ENCODE measurements at places on chromosomes 3 and 15. TPM values are rescaled to one million over a fixed set of nuclear protein-coding genes. Genes with fewer than 3 reads are reported as not detected.

DNA sequence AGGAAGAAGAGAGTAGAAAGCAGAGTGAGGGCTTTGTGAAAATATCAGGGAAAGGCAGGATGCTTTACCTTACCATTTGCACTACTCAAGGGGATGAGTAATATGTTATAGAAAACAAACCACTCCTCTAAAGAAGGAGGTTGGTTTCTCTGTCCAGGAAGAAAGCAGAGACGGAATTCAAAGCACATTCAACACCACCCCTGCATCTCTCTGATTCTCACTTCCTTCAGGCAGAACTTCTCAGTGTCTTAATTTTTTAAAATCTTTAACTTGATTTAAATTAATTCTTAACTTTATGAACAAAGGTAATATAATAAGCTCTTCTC, 82.4 kb downstream of the NR2F2 start:
- no peak overlapping the region for H3K4me3 ChIP-seq
- H3K4me1 ChIP-seq, result peaks cover 28% of the 10 kb centered on the region
- H3K36me3 ChIP-seq, result no peaks in the 10 kb centered on the region
- no peak overlapping the region for H3K27ac ChIP-seq
- DNase-seq, result no peak

GRCh38 chr3:189638276-189639031, 7.3 kb downstream of the TP63 start:
- no peak overlapping the region for H3K27ac ChIP-seq
- no peaks in the 10 kb centered on the region for H3K4me1 ChIP-seq
- no peaks in the 10 kb centered on the region for H3K36me3 ChIP-seq
- DNase-seq, result no peak

The FAM107A gene
- total RNA-seq, result not detected

DNA sequence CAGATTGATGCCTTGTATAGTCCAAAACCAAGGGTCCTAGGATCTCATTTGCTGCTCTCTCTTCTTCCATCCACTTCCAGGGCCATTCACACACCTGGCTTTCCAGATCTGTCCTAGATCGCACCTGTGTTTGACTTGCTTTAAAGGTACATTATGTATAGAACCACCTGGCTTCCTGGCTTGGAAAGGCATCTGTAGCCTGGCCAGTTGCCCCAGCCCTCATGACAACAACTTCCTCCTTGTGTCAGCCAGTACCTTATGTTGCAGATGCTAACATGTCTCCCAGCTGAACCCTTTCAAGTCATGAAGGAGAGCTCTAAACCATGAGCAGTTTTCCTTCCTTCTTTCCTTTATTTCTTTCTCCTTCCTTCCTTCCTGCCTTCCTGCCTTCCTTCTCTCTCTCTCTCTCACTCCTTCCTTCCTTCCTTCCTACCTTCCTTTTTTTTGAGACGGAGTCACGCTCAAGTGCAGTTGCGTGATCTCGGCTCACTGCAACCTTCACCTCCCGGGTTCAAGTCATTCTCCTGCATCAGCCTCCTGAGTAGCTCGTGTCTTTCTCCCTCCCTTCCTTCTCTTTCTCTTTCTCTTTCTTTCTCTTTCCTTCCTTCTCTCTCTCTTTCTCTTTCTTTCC, 2.5 kb upstream of the HTR3C start:
- no peaks in the 10 kb centered on the region for H3K4me1 ChIP-seq
- peaks cover 45% of the 10 kb centered on the region for H3K27me3 ChIP-seq
- no peak overlapping the region for H3K4me3 ChIP-seq
- H3K27ac ChIP-seq, result no peak overlapping the region
- no peak for DNase-seq
- no peaks in the 10 kb centered on the region for H3K36me3 ChIP-seq

- peak overlapping the region; percentile 30 for H3K27ac ChIP-seq
- H3K4me1 ChIP-seq, result peaks cover 25% of the 10 kb centered on the region
- H3K4me3 ChIP-seq, result peak overlapping the region; percentile 86
Measured at GRCh38 chr3:48991851-48992545, 2.0 kb downstream of the P4HTM start.

GRCh38 chr3:20523293-20523692, 337.3 kb upstream of the SGO1 start:
- H3K27me3 ChIP-seq, result no peaks in the 10 kb centered on the region
- no peak overlapping the region for H3K4me3 ChIP-seq
- no peaks in the 10 kb centered on the region for H3K36me3 ChIP-seq
- no peak for DNase-seq

- H3K36me3 ChIP-seq, result no peaks in the 10 kb centered on the region
- no peak overlapping the region for H3K27ac ChIP-seq
- no peak overlapping the region for H3K4me3 ChIP-seq
- H3K27me3 ChIP-seq, result no peaks in the 10 kb centered on the region
Measured at GRCh38 chr3:42539871-42540714, 37.6 kb downstream of the VIPR1 start.

DNA sequence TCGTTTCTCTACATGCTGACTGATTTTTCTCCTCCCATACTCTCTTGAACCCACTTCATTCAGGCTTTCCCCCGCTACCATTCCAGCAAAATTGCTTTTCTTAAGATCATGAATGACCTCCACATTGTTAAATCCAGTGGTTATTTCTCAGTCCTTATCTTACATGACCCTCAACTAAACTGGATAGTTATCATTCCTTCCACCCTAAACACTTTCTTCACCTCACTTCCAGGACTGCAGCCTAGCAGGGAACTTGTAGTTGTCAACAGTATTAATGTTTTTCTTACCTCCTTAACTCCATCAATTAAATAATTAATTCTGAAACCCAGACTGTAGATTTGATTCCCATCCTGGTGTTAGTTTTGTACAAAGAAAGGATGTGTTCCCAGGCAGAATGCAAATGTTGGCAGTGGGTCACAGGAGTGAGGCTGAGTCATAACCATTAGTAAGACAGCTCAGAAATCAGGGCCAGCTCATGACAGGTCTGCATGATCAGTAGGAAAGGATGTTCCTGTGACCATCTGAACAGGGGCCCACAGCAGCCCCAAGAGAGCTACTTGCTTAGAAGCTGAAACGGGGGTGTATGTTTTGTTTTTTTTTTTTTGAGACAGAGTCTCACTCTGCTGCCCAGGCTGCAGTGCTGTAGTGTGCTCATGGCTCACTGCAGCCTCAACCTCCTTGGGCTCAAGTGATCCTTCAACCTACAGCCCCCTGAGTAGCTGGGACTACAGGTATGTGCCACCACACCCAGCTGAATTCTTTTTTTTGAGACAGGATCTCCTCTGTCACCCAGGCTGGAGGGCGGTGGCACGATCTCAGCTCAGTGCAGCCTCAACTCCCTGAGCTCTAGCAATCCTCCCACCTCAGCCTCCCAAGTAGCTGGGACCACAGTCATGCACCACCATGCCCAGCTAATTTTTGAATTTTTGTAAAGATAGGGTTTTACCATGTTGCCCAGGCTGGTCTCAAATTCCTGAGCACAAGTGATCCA, 9.1 kb downstream of the BCL2L10 start:
- H3K27me3 ChIP-seq, result no peaks in the 10 kb centered on the region
- no peak overlapping the region for H3K4me3 ChIP-seq
- H3K36me3 ChIP-seq, result no peaks in the 10 kb centered on the region
- peak overlapping the region; percentile 70 for H3K27ac ChIP-seq

- H3K27me3 ChIP-seq, result no peaks in the 10 kb centered on the region
- DNase-seq, result no peak
- H3K36me3 ChIP-seq, result no peaks in the 10 kb centered on the region
- H3K4me3 ChIP-seq, result no peak overlapping the region
- H3K27ac ChIP-seq, result no peak overlapping the region
- peaks cover 70% of the 10 kb centered on the region for H3K4me1 ChIP-seq
Measured at GRCh38 chr3:25041871-25042584, 386.0 kb upstream of the RARB start.

The GOLGA6B gene
- 0.18 TPM for total RNA-seq

DNA sequence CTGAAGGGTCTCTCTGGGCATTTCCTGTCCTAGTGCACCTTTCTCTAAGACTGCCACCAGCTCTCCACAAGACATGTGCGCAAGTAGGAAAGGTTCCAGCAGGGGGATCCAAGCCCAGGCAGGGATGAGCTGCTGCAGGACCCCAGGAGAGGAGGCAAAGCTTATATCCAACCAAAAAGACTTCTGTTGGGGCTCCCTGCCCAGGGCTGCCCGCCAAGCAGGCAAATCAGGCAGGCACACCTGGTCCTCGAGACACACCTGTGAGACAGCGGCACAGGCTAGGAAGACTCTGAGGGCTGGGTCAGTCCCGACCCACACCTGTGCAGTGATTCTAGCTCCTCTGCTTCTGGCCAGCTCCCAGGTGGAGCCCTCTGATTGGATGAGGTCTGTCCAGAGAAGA, 80.6 kb downstream of the MYLK start:
- H3K4me3 ChIP-seq, result no peak overlapping the region
- peaks cover 26% of the 10 kb centered on the region for H3K27me3 ChIP-seq
- H3K27ac ChIP-seq, result no peak overlapping the region
- peaks cover 19% of the 10 kb centered on the region for H3K4me1 ChIP-seq
- no peaks in the 10 kb centered on the region for H3K36me3 ChIP-seq

The TIGIT gene
- not detected for total RNA-seq

Measured in mesothelial cell of epicardium (in vitro differentiated cells).